ENCODE measurements at places on chromosomes 7 and 10. TPM values are rescaled to one million over a fixed set of nuclear protein-coding genes. Genes with fewer than 3 reads are reported as not detected.

- DNase-seq: no peak
- no peaks in the 10 kb centered on the region for H3K27me3 ChIP-seq
- H3K27ac ChIP-seq: no peak overlapping the region
- no peak overlapping the region for H3K4me3 ChIP-seq
- H3K36me3 ChIP-seq: peaks cover 39% of the 10 kb centered on the region
Measured at GRCh38 chr7:138025215-138026186, 23.6 kb upstream of the CREB3L2 start.

DNA sequence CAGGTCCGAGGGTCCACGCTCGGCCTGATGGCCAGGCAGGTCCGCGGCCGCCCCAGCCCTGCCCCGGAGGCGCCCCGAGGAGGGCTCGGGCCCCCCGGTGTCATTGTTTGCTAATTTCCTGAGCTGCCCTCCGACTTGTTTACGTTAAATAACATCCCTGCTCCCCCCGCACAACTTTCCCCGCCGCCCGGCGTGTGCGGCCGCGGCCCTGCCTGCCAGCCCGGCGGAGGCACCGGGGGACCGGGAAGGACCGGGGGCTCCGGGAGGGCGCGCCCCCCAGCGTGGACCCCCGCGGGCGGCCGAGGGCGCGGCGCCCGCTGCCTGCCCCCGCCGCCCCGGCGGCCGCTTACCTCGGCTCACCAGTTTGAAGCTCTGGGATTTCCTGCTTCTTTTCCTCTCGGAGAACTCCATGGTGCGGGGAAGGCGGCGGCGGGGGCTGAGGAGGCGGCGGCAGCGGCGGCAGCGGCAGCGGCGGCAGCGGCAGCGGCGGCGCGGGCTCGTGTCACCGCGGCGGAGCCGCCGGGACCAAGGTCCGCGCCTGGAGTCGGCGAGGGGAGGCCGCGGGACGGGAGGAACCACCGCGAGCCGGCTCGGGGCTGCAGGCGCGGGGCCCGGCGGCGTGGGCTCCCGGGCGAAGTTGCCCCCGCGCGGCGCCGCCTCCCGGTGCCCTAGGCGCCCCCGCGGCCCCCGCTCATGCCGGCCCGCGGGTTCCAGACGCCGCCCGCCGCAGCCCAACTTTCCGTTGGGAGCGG is 515 bp downstream of the BEND7 start:
- no peak overlapping the region for H3K27ac ChIP-seq
- DNase-seq: peak; percentile 38
- peaks cover 35% of the 10 kb centered on the region for H3K27me3 ChIP-seq
- no peaks in the 10 kb centered on the region for H3K36me3 ChIP-seq

DNA sequence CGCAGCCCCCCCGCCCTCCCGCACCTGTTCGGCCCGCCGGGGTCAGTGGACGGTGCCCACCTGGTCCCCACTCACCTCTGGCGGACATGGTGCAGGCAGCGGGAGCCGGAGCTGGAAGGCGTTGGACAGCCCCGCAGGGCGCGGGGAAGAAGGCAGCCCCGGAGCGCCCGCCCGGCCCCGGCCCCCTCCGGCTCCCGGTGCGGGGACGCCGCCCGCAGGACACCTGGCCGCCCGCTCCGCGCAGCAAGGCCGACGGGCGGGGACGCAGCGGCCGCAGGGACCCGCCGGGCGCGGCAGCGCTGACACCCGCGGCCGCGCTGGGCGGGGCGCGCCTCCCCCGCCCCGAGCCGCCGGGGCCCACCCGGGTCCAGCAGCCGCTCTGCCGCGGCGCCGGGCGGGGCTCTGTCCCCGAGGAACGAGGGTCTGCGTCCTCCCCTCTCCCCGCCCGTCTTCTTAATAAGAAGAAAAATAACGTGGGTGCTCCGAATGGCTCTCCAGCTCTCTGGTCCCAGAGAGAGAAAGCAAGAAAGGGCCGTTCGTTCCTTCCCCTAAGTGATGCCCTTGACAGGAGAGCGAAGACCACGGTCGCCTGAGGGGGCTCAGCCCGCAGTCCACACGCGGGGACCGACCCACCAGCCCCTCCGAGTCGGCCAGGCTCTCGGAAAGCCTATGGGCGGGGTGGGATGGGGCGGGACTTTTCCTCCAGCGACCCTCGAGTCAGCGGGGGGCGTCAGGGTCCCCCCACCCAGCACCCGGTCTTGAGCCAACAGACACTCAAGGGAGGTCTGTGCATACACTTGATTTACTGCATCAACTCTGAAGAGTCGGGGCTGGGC is 53.4 kb upstream of the FHIP2A start:
- peaks cover 27% of the 10 kb centered on the region for H3K27me3 ChIP-seq
- H3K27ac ChIP-seq: no peak overlapping the region
- peak overlapping the region; percentile 66 for H3K4me3 ChIP-seq
- no peaks in the 10 kb centered on the region for H3K36me3 ChIP-seq

DNA sequence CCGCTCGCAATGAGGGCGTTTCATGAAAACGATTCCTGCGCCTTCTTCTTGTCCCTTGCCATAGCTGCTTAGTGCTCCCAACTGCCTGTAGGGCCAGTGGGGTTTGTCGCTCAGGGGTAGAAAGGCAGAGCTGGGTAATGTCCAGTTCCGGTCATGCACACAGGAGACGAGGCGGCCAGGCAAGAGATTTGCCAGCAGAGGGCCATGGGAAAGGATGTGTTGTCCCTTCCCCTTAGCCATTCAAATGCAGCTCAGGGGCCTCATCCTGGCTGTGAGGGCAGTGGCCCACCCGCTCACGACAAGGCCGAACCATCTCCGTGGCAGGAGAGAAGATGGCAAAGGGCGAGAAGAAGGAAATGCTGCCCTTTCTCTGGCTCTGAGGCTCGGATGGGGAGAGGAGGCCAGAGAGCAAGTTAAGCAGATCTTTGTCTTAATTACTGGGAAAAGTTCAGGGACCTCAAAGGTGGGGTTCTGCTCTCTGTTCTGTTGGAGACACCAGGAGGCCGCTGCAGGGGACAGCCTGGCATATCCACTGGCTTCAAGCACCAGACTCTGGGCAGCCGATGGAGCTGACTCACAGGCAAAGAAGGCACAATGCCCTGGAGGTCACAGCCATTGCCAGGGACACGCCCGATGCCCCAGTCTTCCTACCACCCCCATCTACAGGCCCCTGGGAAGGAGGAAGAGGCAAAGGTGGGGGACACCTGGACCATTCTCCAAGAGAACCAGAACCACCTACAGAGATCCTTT is 534.8 kb upstream of the MGMT start:
- DNase-seq: no peak
- peaks cover 3% of the 10 kb centered on the region for H3K4me1 ChIP-seq
- H3K27ac ChIP-seq: no peak overlapping the region

DNA sequence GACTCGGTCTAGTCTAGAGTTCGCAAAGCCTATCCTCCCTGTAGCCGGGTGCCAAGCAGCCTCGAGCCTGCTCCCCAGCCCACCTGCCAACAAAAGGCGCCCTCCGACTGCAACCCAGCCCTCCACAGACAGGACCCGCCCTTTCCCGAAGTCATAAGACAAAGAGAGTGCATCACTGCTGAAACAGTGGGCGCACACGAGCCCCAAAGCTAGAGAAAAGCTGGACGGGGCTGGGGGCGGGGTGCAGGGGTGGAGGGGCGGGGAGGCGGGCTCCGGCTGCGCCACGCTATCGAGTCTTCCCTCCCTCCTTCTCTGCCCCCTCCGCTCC is 622 bp upstream of the COL1A2 start:
- H3K4me1 ChIP-seq: peaks cover 43% of the 10 kb centered on the region
- DNase-seq: no peak
- H3K27ac ChIP-seq: no peak overlapping the region
- H3K27me3 ChIP-seq: peaks cover 7% of the 10 kb centered on the region

DNA sequence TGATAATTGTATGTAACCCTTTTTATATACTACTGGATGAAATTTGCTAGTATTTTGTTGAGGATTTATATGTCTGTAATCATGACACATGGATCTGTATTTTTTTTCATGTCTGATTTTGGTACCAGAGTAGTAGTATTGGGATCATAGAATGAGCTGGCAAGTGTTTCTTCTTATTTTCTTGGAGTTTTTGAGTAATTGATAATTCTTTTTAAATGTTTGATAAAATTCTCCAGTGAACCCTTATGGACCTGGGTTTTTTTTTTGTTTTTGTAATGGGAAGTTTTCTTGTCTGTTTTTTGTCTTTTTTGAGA is 28.4 kb downstream of the ZNF33A start:
- DNase-seq: no peak
- H3K4me3 ChIP-seq: no peak overlapping the region
- no peaks in the 10 kb centered on the region for H3K4me1 ChIP-seq
- H3K27ac ChIP-seq: no peak overlapping the region
- peaks cover 64% of the 10 kb centered on the region for H3K36me3 ChIP-seq

DNA sequence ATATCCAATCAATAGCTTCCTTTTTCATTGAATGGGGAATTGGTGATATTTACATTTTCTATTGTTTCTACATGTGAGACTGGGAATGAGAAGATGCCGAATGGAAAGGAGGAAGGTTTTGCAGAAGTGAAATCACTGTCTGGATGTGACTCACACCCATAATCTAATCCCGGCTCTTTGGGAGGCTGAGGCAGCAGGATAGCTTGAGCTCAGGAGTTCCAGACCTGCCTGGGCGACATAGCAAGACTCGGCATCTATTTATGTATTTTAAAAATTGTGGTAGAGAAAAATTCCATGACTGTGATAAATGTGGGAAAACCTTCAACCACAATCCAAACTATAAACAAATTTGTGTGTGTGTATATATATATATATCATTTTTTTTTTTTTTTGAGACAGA is 10.9 kb upstream of the FIS1 start:
- H3K27me3 ChIP-seq: no peaks in the 10 kb centered on the region
- DNase-seq: no peak
- no peak overlapping the region for H3K4me3 ChIP-seq
- H3K27ac ChIP-seq: no peak overlapping the region

DNA sequence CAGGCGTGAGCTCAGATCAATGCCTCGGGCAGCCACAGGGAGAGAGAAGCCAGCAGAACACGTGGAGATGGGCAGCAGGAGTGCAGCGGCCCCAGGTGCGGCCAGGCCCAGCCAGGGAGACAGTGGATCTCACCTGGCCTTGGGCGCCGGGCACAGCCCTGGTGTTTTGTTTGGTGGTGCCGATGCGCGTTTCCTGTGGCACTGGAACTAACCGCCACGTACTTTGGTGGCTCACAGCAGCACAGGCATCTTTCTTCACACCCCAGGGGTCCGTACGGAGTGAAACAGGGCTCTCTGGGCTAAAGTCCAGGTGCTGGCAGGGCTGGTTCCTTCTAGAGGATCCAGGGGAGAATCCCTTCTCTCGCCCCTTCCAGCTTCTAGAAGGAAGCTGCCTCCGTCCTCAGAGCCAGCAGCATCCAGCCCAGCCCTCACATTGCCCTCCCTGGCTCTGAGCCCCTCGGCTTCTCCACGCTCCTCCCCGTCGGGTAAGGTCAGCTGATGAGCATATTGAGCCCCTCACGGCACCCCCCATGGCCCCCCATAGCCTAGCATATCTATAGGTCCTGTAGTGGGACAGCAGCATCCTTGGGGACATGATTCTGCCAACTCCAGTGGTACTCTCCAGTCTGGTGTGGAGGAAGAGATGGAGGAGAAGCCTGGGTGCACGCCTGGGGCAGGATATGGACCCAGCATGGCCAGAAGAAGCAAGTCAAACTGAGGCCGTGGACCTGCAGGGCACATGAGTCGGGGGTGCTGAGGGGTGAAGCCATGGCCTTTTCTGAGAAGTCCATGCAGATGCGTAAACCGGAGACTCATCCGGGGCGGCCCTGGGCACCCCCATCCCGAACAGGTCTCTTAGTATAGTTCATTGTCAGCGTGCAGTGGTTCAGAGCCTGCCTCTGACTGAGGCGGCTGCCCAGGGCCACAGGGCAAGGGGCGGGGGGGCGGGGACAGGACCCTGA is 43.4 kb upstream of the PPP2R2D start:
- DNase-seq: no peak
- H3K4me1 ChIP-seq: no peaks in the 10 kb centered on the region
- H3K27me3 ChIP-seq: no peaks in the 10 kb centered on the region
- peaks cover under 1% of the 10 kb centered on the region for H3K36me3 ChIP-seq
- no peak overlapping the region for H3K27ac ChIP-seq
- H3K4me3 ChIP-seq: no peak overlapping the region

GRCh38 chr10:132547421-132547861 is 9.9 kb downstream of the INPP5A start:
- no peaks in the 10 kb centered on the region for H3K27me3 ChIP-seq
- no peak overlapping the region for H3K27ac ChIP-seq
- DNase-seq: peak; percentile 9
- H3K4me3 ChIP-seq: no peak overlapping the region
- no peaks in the 10 kb centered on the region for H3K36me3 ChIP-seq
- peaks cover 8% of the 10 kb centered on the region for H3K4me1 ChIP-seq

GRCh38 chr7:68321776-68322496 is 1276.3 kb upstream of the AUTS2 start:
- no peak for DNase-seq
- no peak overlapping the region for H3K4me3 ChIP-seq
- H3K27me3 ChIP-seq: no peaks in the 10 kb centered on the region
- H3K36me3 ChIP-seq: peaks cover 12% of the 10 kb centered on the region
- no peak overlapping the region for H3K27ac ChIP-seq

- DNase-seq: no peak
- no peak overlapping the region for H3K27ac ChIP-seq
- peaks cover 14% of the 10 kb centered on the region for H3K4me1 ChIP-seq
- H3K4me3 ChIP-seq: no peak overlapping the region
- H3K36me3 ChIP-seq: no peaks in the 10 kb centered on the region
Measured at GRCh38 chr10:62306663-62307062, 38.0 kb upstream of the RTKN2 start.

GRCh38 chr10:69568472-69569395 is 4.5 kb downstream of the NEUROG3 start:
- H3K36me3 ChIP-seq: no peaks in the 10 kb centered on the region
- H3K4me3 ChIP-seq: peak overlapping the region; percentile 88
- peaks cover 100% of the 10 kb centered on the region for H3K27me3 ChIP-seq
- peak; percentile 85 for DNase-seq

- no peaks in the 10 kb centered on the region for H3K36me3 ChIP-seq
- no peak overlapping the region for H3K4me3 ChIP-seq
- no peak for DNase-seq
- H3K27ac ChIP-seq: no peak overlapping the region
Measured at GRCh38 chr10:33240931-33241330, 93.5 kb downstream of the NRP1 start.

GRCh38 chr7:120760851-120761250 is 97.1 kb downstream of the TSPAN12 start:
- no peak overlapping the region for H3K27ac ChIP-seq
- no peak for DNase-seq

GRCh38 chr7:127771707-127772106 is 119.7 kb downstream of the SND1 start:
- peaks cover 34% of the 10 kb centered on the region for H3K4me1 ChIP-seq
- no peak for DNase-seq
- no peaks in the 10 kb centered on the region for H3K27me3 ChIP-seq
- H3K4me3 ChIP-seq: no peak overlapping the region
- H3K36me3 ChIP-seq: peaks cover 1% of the 10 kb centered on the region

GRCh38 chr7:157409149-157409752 is 72.4 kb downstream of the DNAJB6 start:
- peak overlapping the region; percentile 84 for H3K27ac ChIP-seq
- peaks cover 32% of the 10 kb centered on the region for H3K36me3 ChIP-seq
- no peak overlapping the region for H3K4me3 ChIP-seq
- H3K4me1 ChIP-seq: peaks cover 40% of the 10 kb centered on the region

GRCh38 chr10:74206746-74207145 is 55.7 kb downstream of the ADK start:
- peaks cover 6% of the 10 kb centered on the region for H3K36me3 ChIP-seq
- H3K27ac ChIP-seq: no peak overlapping the region
- no peak for DNase-seq
- H3K4me3 ChIP-seq: no peak overlapping the region

Gene HDAC9
- total RNA-seq: 14.6 TPM

Data from WTC11 (cell line).